ENCODE measurements at places on chromosomes 4 and X. TPM values are rescaled to one million over a fixed set of nuclear protein-coding genes. Genes with fewer than 3 reads are reported as not detected.

SH2D1A gene
- total RNA-seq, result not detected

SPANXA1 gene
- not detected for total RNA-seq

GLRB gene
- 11.8 TPM for total RNA-seq

FAM9B gene
- not detected for total RNA-seq

HTN1 gene
- total RNA-seq, result not detected

ITGB1BP2 gene
- 1.0 TPM for total RNA-seq

NMU gene
- not detected for total RNA-seq

KCND1 gene
- total RNA-seq, result 1.9 TPM

NOCT gene
- total RNA-seq, result 6.8 TPM

KCTD8 gene
- total RNA-seq, result under 0.01 TPM

RNF128 gene
- 7.4 TPM for total RNA-seq

ABCG2 gene
- 1.0 TPM for total RNA-seq

PF4V1 gene
- 0.58 TPM for total RNA-seq

GPR50 gene
- not detected for total RNA-seq

HTN3 gene
- total RNA-seq, result not detected

FGFR3 gene
- total RNA-seq, result 0.33 TPM

SH3RF1 gene
- total RNA-seq, result 18.7 TPM

KLHL4 gene
- total RNA-seq, result 0.58 TPM

RNF150 gene
- total RNA-seq, result 0.99 TPM

ODAM gene
- total RNA-seq, result not detected

OTUD6A gene
- not detected for total RNA-seq

COQ2 gene
- total RNA-seq, result 8.9 TPM

SLC26A1 gene
- total RNA-seq, result 0.33 TPM

SLC9A7 gene
- total RNA-seq, result 67.9 TPM

ASB5 gene
- total RNA-seq, result 1.2 TPM

PPAT gene
- 12.9 TPM for total RNA-seq

NKX6-1 gene
- total RNA-seq, result 18.6 TPM

EXOC1L gene
- total RNA-seq, result not detected

ADGRG2 gene
- total RNA-seq, result 0.17 TPM

PDGFC gene
- total RNA-seq, result 87.6 TPM

ITIH6 gene
- not detected for total RNA-seq

TCEANC gene
- 3.3 TPM for total RNA-seq

SYP gene
- total RNA-seq, result 0.87 TPM

GLRA3 gene
- not detected for total RNA-seq

RBM46 gene
- 0.15 TPM for total RNA-seq

DCAF12L2 gene
- total RNA-seq, result 0.15 TPM

PDE6B gene
- not detected for total RNA-seq

SSX1 gene
- not detected for total RNA-seq

DGKK gene
- not detected for total RNA-seq

FAM184B gene
- total RNA-seq, result not detected

EGFL6 gene
- not detected for total RNA-seq

SYNPO2 gene
- 2.0 TPM for total RNA-seq

ZMAT1 gene
- 0.17 TPM for total RNA-seq

HSFX3 gene
- total RNA-seq, result not detected
